ENCODE measurements at places on chromosomes 1 and 21.
A peak's percentile ranks its signal among the peaks of the same experiment; 100 is the strongest.

DNA sequence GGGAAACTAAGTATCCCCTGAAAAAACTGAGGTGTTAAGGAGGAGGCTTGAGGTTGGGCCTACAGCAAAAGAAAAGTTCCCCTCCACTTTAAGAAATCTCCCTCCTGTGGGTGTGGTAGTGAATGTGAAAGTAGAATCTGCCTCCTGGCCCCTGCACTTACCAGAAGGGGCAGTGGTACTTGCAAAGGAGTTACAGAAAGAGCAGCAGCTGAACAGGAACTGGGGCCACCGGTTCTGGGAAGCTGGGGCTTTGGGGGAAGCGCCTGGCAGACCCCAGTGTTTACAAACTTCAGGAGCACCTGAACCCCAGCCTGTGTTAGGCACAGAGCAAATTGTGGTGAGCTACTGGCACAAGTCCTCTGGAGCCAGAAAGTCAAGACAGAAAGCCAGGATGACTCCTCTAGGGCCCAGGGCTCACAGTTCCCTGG is 250.2 kb upstream of the FGGY start:
- DNase-seq, result no peak

DNA sequence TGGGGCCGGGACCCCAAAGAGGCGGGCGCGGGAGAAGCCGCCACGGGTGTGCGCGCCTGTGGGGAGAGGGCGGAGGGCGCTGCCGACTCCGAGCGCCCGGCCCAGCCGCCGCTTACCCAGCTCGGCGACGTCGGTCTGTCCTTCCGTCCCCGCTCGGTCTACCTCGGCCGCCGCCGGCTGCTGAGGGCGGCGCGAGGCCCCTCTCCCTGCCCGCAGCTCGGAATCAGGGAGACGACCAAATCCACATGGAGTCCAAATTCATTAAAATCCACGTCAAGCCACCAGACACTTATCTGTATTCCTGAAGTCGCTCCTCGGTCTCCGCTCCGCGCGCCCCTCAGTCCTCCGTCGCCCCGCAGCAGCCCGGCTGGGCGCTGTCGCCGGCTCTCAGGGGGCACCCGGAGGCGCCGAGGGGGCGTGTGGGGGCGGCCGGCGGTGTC is 637 bp downstream of the PLXNA2 start:
- DNase-seq, result no peak

- DNase-seq, result no peak
Observed at GRCh38 chr1:184661801-184662200, 92.9 kb downstream of the EDEM3 start.

DNA sequence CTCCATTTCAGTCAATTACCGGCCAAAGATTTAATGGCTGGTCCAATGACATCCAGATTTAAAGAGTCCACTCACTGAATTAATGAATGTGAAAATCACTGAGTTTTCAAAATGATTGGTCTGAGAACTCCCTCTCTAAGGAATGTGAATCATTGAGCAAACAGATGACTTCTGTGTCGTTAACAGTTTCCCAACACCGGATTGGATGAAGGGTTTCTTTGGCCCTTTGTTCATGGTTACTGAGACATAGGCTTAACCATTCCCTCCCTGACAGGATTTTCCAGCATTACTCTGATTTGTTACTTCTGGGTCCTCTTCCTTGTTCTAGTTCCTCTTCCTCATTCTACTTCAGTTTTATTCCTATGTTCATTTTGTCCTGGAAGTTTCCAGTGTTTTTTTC is 1.5 kb upstream of the CLDN17 start:
- DNase-seq, result no peak

GRCh38 chr1:80779275-80779674 is 1021.5 kb upstream of the ADGRL2 start:
- no peak for DNase-seq

DNA sequence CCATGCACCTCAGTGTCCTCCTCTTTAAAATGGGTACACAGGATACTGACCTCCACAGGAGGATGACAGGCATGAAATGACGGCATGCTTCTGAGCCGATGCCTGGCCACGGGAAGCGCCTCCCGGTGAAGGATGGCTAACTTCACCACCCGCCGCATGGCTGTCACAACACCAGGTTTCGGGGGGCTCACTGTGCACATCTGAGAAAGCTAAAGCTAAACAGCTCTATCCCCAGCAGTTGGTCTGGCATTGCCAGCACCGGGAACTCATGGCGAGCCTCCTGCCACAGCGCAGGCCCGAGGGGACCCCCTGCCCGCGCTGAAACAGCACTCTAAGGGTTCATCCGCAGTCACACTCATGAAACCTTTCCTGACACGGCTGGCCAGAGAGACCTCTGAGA is 16.0 kb downstream of the NPHP4 start:
- DNase-seq, result no peak

DNA sequence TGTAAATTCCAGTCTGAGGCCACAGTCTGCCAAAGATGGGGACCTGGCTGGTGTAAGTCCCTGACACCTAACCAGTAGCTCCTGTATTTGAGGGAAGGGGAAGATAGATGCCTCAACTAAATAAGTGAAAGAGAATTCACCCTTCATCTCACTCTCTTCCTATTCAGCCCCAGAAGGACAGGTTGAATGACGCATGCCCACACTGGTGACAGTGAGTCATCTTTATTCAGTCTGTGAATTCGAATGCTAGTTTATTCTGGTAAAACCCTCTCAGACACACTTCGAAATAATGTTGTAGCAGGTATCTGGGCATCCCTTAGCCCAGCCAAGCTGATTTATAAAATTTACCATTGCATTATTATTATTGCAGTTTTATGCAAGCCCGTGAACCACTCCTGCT is 617.0 kb upstream of the PRMT6 start:
- no peak for DNase-seq

DNA sequence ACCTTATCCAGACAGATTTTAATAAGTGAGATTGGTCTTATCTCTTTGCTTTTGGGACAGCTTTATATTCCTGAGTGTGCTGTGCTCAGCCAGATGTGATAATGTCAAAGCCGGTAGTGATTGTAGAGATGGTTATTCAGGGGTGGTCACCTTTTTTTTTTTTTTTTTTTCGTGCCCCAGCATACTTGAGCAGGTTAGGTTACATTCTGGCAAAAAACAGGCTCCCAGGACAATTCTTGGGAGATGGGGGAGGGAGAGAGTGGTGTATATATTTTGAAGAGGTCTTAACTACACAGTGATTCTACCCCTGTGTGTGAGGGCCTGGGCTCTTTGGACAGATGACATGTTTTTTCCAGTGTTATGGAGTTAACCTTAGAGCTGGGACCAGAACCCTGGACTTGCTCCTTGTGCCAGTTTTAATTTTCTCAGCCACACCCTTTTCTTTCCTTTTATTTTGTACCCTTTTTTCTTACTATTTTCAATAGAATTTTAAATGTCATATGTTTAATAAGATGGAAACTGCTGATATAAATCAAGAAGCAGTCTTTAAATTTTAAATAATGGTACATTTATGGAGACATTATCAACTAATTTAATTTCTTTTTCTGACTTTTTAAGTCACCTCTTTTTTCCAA is 88.4 kb downstream of the DYRK1A start:
- no peak for DNase-seq

GRCh38 chr1:48695161-48695560 is 81.5 kb downstream of the BEND5 start:
- DNase-seq, result no peak

GRCh38 chr1:98417820-98418219 is 243.7 kb upstream of the SNX7 start:
- DNase-seq, result no peak

- no peak for DNase-seq
Observed at GRCh38 chr21:43632373-43632905, 26.8 kb downstream of the HSF2BP start.

DNA sequence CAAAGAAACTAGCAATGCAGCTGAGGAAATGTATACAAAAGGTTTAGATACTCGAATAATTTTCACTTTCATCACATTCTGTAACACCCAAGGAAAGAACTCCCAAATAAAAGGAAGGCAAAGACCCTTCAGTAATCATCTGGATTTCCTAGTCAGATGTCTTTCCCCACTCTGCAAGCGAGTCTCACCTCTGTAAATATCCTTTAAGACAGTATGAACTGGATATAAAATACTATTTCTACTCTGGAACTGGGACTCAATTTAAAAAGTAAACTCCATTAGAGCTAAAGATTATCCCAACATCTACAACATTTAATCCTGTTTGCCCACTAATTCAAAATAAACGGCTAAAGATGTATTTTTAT is 27.0 kb downstream of the C2CD2 start:
- DNase-seq, result no peak

DNA sequence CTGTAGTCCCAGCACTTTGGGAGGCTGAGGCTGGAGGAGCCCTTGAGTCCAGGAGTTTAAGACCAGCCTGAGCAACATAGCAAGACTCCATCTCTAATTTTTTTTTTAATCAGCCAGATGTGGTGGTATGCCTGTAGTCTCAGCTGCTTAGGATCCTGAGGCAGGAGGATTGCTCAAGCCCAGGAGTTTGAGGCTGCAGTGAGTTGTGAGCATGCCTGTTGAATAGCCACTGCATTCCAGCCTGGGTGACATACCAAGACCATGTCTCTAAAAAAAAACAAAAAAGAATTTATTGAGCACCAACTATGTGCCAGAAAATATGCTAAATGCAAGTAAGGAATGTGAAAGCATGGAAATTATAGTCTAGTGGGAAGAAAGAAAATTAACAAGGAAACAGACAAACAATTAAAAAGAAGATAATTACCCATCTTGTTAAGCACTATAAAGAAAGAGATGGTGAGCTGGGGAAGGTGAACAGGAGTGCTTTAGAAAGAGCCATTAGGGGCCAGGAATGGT is 104.0 kb upstream of the ZNF678 start:
- no peak for DNase-seq

DNA sequence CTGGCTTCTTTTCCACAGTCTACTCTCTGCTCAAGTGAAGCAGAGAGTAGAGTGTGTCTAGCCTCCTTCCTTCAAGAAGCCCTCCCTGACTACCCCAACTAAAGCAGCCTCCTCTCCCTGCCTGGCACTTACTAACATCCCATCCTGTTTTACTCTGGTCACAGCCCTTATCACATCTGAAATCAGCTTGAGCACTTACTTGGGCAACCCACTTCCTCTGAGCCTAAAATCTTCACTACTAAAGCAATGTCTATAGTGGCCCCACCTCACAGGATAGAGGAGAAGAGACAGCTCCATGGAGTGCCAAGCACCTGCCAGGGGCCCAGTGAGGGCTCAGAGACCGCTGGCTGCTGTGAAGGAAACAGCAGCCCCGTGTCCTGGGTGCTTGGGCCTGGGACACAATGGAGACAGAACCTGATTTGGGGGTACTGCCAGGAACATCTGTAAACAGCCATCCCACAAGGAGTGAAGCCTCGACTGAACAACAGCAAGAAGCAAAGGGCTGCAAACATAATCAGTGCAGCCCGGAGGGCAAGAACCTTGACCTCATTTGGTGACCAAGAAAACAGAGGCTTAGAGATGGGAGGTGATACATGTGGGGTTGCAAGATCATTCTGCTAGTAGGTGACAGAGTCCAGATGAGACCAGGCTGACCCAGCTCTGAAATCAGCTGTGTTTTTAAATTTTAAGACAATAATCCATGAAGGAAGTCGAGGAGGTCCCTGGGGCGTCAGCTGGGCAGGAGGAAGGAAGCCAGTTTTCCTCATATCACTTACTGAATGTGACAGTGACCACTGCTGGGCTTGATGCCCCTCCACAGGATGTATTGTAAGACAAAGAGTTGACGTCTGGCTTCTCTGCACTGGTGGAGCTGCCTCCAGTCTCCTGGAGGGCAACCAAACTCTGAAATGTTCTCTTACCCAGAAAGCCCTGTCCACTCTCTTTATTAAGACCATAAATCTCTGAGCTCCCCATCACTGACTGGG is 710.6 kb downstream of the MATN1 start:
- no peak for DNase-seq

GRCh38 chr21:37866027-37866426 is 50.2 kb downstream of the KCNJ6 start:
- DNase-seq, result peak; percentile 80

GRCh38 chr1:22812993-22813790 is 102.6 kb downstream of the EPHB2 start:
- DNase-seq, result no peak

- DNase-seq, result no peak
Observed at GRCh38 chr1:197763307-197763706, 12.0 kb downstream of the DENND1B start.

GRCh38 chr1:78902641-78903040 is 103.9 kb downstream of the ADGRL4 start:
- DNase-seq, result no peak

DNA sequence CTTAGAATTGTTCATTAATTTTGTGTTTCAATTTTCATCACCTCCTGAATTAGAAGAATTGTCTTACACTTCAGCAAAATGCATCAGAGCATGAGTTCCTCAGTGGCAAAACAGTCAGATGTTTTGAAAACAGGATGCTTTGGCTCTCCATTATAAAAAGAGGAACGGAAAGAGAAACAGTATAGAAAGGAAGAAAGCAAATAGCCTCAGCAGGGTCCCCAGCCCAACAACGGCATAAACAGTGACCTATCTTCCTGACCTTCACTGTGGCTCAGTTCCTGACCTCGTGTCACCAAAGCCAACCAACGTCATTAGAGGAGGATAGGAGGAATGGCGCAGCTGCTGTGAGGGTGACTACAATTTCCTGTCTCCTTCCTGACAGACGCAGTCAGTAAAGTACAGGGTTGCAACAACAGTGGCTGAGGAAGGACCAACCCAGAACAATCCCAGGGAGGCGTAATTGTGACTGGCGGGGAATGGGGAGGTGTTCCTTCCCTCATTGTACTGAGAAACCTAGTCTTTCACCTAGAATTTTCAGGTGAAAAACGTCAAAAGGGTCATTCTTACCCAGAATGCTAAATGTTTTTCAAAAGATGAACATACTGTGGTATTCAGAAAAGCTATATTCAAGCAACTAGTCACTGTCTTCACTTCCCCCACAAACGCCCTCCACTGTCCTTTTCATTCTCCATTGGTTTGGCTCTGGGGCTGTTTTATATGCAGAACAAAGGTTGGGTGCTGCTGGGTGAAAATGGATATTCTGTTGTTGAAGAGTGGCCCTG is 197.9 kb upstream of the SGIP1 start:
- DNase-seq, result peak; percentile 91

GRCh38 chr21:28932717-28933116 is 60.0 kb downstream of the LTN1 start:
- no peak for DNase-seq

DNA sequence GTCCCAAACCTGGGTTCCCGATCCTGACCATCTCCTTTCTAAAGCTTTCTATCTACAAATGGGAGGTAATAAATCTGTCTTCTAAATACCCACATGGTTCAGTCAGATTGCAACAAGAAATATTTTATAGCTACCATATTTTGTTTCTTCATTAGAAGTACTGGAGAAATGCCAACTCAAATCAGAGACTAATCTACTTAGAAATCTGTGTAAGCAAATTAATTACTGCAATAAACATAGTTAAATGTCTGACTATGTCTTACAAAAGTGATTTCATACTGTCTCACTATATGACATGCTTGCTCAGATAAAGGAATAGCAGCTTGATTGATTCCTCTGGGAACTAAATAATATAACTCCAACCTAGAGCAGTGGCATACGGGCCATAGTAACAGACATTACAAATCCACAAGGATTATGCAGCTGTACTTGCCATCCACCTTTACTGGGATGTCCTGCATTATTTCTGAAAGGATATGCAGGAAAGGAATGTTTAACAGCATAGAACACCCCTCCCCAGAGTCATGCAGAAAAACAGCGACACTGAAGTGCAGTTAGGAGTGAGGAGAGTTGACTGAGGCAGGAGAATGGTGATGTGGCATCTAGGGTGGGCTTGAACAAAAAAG is 80.3 kb downstream of the PCNX2 start:
- DNase-seq, result no peak

GRCh38 chr1:169001353-169001752 is 105.1 kb upstream of the ATP1B1 start:
- DNase-seq, result no peak

Measured in pons (tissue), 1 donor.